ENCODE measurements at places on chromosomes 6 and 20. TPM values are rescaled to one million over a fixed set of nuclear protein-coding genes. Genes with fewer than 3 reads are reported as not detected.

DNA sequence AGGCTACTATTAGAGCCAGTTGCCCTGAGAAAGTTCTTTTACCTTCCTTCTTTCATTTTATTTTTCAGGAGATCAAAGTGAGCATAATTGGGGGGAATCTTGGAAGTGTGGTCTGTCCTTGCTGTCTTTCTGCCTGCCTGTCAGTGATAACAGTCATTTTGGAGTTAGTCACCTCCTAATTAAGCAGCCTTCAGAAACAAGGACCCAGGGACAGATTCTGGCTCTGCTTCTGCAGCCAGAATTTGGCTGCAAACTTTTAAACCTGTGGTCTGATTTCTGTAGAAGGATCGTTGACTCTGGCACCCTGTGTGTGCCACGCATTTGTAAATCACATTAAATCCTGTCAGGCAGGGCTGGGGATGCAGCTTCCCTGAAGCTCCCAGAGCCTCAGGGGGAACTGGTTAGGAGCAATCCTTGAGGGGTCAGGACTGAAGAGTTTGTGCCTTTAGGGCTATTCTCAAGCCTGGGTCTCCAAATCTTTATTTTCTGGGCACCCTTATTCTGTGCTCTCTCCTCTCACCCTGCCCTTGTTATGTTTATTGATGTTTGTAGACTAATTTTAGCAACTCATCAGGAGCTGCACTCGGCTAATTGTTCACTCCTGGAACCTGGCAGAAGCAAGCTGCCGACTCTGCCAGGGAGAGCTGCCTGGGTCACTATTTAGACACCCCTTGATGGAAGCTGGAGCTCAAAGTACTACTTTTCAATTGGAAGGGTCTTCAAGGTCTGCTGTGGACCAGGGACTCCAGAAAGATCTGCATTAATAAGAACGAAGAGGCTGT is 6.8 kb downstream of the NOX3 start:
- DNase-seq, result no peak

GRCh38 chr6:102411796-102412195 is 1018.3 kb downstream of the GRIK2 start:
- no peak for DNase-seq

- no peak for DNase-seq
Observed at GRCh38 chr6:117617210-117618035, 15.1 kb upstream of the GOPC start.

- peak; percentile 7 for DNase-seq
Observed at GRCh38 chr6:79949233-79949632, 1.9 kb upstream of the ELOVL4 start.

The APCDD1L gene
- not detected for total RNA-seq

DNA sequence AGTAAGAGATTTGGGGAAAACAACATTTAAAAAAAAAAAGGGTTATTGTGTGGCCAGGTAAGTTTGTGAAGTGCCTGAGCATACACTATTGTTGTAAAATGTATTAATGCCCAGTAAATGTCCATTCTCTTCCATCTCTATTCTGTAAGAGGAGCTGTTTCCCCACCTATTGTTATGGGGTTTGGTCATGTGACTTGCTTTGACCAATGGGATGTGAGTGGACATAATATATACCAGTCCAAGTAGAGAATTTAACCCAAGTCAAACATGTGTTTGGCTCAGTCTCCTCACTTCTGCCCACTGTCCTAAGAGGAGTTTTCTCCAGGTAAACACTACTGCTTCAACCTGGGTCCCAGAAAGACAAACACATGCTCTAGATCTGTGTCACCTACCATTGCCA is 377.1 kb downstream of the FOXA2 start:
- no peak for DNase-seq

The TUBB2B gene
- 55.4 TPM for total RNA-seq

The ATAT1 gene
- total RNA-seq, result 7.1 TPM

- no peak for DNase-seq
Observed at GRCh38 chr6:85544776-85545175, 48.9 kb downstream of the SNX14 start.

DNA sequence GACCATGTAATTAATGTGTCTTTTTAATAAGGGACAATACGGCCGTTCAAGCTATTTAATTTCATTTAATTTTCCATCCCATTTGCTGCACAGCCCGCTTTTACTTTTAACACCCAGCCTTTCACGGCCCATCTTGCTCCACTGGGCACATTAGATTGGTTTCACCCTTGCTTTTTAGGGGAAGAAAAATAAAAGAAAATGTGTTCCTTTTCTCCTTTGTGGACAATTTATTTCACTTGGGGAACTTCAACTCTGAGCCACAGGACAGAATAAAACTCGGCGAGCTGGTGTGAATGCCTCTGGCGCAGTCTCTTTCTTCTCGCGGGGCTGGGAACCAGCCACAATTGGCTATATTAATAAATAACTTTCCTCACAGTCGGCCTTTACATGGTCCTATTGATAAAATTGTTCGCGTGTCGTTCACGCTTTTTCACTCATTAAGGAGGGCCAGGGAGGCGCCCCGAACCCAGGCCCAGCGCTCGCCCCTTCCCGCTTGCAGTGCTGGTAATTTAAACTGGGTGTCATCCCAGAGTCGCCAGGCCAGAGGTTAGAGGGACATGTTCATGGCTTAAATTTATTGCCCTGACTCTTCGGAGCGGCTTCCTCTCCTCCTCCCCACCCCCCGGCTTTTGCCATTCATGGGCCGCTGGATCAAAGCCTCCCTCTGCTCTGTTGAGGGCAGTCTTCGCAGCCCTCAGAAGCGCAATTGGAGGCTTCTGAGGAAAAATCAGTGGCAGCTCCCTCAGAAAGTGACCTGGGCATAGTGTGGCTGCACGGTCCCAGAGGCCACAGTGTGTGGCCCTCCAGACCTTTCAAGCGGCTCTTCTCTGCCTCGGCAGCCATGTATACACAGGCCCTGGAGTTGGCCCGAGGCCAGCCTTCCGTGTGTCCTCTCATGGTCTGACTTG is 2.2 kb upstream of the PRDM13 start:
- DNase-seq, result no peak

The SLC17A2 gene
- not detected for total RNA-seq

GRCh38 chr6:129133770-129134192 is 250.8 kb downstream of the LAMA2 start:
- DNase-seq, result no peak

The TMEM170B gene
- 6.0 TPM for total RNA-seq

DNA sequence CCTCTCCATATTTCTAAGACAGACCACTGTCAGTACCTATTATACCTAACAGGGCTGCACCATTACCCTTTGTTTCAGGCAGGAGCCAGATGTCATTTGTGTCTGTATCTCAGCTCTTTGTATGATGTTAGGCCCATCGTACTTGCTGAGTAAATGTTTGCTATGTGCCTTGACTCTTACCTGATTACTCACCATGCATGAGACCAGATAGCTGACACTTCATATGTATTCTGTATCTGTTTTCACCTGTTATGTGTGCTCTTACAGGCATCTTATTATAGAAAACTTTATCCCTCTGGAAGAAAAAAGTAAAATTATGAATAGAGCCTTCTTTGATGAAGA is 31.7 kb upstream of the ASXL1 start:
- DNase-seq, result no peak

DNA sequence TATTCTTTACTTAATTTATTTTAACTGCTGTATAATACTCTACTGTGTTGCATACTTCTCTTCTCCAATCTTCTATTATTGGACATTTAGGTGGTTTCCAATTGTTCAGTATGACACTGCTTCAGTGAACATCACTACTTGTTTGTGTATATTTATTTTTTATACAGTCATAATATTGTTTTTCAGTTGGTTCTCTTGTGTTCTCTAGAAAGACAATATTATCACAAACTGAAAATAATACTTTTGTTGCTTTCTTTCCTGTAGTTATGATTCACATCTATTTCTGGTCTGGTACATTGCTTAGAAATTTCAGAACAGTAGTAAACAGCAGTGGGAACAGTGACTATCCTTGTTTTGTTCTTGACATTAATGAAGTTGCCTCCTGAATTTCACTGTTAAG is 62.8 kb upstream of the GTSF1L start:
- DNase-seq, result no peak

The CDSN gene
- total RNA-seq, result not detected

- no peak for DNase-seq
Observed at GRCh38 chr6:49782725-49783124, 4.4 kb downstream of the PGK2 start.

DNA sequence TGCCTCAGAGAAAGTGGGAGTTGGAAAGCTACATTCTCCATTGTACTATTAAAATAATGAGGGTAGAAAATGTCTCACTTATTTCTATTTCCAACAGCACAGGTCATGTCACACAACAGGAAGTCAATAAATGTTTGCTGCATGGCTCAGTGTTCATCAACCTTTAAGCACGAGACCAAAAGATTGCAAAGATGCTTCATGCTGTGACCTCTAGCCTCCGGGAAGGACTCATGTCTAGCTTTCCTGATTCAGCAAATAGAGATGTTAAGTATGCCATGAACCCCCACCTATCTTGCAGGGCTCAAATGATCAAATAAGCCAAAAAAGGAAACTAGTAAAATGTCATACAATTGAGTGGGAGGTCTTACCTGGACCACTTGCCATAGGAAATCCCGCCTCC is 57.4 kb downstream of the NCOA6 start:
- DNase-seq, result no peak

GRCh38 chr6:93242049-93242448 is 177.3 kb downstream of the EPHA7 start:
- no peak for DNase-seq

The RIPPLY2 gene
- total RNA-seq, result not detected

The PDE7B gene
- total RNA-seq, result not detected

GRCh38 chr20:50462093-50462690 is 48.0 kb upstream of the PTPN1 start:
- no peak for DNase-seq

GRCh38 chr6:167130008-167130677 is 7.2 kb downstream of the CCR6 start:
- no peak for DNase-seq

DNA sequence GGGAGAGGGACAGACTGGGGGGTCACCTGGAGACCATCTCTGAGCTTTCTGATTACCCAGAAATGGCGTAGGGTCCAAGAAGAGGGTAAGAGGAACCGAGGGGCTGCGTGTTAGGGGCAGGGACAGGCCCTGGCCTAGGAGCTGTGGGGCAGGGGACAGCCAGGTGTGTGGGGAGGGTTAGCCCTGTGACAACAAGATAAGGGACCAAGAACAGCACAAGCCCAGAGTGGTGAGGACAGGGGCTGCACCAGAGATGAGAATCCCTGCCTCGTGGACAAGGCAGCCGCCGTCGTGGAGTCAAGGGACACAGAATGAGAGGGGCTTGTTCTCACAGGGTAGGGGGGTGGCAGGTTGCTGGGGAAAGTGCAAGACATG is 449 bp upstream of the AVP start:
- DNase-seq, result no peak

DNA sequence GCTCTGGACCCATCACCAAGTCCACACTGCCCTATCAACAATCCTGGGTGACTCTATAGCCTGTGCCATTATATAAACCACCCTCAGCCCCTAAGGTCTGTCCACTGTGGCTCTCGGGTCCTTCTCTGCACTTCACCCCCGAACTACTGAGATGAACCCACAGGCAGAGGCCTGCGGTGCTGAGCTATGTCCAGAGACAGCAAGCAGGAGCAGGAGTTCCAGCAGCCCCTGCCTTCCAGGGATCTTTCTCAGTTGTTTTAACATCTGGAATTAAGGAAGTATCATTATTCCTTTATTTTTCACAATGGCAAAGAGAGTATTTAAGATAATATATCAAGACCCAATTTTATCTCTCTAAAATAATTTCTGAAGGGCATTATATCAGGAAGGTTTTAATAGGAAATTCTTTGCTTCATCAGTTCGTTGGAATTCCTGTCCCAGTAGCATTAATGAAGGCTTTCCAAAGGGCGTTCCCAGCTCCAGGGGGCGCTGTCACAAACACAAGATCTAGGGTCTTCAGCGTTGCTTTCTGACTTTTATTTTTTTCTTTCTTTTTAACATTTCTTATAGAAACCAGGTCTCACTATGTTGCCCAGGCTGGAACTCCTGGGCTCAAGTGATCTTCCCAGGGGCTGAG is 27.3 kb downstream of the RRBP1 start:
- no peak for DNase-seq

The ADAT2 gene
- total RNA-seq, result 17.1 TPM

- no peak for DNase-seq
Observed at GRCh38 chr6:37006793-37007339, 1.4 kb downstream of the FGD2 start.

The MEP1A gene
- total RNA-seq, result not detected

- DNase-seq, result peak; percentile 25
Observed at GRCh38 chr6:44122801-44123200, 4.5 kb downstream of the MRPL14 start.

The PAX1 gene
- not detected for total RNA-seq

The KPNA5 gene
- total RNA-seq, result 6.0 TPM

DNA sequence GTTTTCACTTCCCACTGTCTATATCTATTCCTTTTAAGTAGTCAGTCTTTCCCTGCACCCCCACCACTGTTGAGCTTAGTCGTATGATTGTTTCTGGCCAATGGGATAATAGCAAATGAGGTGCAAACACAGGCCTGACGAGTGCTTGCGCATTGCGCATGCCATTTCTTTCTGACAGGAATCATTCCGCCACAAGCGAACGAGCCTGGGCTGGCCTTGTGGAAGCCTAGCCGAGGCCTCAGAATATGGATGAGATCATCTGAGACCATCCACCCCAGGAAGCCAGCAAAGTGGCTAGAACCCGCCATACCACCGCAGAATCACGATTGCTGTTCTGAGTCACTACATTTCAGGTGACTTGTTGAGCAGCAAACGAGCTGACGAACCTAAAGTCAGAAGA is 52.2 kb upstream of the PRL start:
- DNase-seq, result no peak

The SMIM29 gene
- total RNA-seq, result 17.6 TPM

The TMEM200A gene
- 9.0 TPM for total RNA-seq

GRCh38 chr6:146047371-146047770 is 18.5 kb downstream of the GRM1 start:
- no peak for DNase-seq

- DNase-seq, result no peak
Observed at GRCh38 chr6:44219053-44219814, 2.5 kb downstream of the MYMX start.

The OVOL2 gene
- not detected for total RNA-seq

DNA sequence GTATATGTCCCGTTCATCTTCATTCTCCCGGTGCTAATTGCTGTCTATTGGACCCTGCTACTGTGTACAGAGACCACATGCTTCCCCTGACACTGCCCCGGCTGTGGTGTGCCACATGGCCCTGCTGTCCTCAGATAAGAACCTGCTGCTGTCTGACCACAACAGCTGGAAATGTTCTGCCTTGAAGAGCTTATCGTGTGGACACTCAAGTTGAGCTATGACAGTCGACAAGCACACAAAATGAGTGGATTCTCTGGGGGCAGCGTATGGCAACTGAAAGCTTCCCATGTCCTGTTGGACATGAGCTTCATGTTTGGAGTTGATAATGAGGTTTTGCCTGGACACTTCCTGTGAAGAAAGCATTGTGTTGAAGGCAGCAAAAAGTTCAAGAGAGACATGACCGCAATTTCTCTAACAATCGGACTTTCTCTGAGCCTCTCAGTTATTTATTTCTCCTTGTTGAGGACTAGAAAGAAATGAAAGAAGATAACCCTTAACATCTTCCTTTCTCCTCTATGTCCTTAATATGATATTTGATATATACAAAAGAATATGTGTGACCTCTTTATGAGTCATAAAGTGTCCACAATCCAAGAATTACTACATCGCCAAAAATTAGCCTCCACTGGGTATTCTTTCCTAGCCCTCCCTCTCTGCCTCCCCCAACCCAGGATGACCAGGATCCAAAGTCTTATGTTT is 187.1 kb upstream of the TCF21 start:
- no peak for DNase-seq

- no peak for DNase-seq
Observed at GRCh38 chr6:50720623-50721022, 7.3 kb downstream of the TFAP2D start.

GRCh38 chr20:35276408-35276807 is 1.5 kb downstream of the MMP24OS start:
- no peak for DNase-seq

Data from GM12878 (cell line).